ENCODE measurements at places on chromosomes 7 and 10.

GRCh38 chr10:78861529-78862327 lies 207.0 kb upstream of the ZMIZ1 start:
- DNase-seq: no peak

DNA sequence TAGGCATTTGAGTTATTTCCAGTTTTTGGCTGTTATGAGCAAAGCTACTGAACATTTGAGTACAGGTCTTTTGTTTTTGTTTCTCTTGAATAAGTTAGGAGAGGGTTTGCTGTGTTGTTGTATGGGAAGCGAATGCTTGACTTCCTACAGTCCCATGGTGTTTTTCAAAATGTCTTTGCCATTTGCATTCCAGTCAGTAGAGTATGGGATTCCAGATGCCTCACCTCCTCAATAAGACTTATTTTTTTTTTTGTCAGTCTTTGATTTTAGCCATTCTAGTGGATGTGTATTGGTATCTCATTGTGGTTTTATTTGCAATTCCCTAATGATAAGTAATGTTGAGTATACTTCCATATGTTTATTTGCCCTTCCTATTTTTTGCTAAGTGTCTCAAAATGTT lies 19.4 kb downstream of the CDK13 start:
- DNase-seq: no peak

DNA sequence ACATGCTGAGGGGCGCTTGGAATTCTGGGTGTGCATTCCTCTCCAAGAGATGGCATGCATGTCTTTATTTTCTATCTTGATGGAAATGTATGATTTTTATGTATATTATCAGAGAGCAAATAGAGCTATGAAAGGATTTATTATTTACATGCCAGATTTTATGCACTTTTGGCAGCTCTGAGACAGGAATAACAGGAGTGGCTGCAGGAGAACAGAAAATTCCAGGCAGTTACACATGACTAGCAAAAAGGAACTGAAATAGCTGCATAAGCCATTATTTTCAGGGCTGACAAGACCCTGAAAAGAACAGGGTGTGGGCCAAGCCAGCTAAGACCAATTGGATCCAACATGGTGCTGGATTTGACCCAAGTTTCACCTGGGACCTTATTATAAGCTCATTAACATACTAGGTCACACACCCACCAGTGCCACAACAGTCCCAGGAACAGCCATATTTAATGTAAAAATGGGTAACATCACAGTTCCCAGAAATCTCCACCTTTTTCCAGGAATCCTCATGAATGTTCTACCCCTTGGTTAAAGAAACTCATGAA lies 43.2 kb upstream of the ACSL5 start:
- DNase-seq: no peak

DNA sequence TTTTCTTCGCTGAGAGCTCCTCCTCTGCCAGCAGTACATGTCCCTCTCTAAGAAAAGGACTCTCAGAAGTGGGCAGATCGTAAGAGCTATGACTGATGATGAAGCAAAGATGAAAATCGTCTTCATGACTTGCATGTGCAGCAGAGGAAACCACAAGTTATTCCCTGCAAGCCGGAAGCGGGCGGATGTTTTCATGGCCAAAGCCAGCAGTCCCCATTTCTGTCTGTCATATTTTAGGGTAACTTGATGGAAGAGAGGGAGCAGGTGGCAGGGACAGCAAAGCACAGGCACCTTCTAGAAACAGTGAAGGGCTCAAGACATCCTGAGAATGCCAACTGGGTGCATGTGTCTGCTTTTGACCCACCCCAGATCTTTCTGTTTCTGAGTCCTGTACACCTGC lies 19.9 kb downstream of the KLF6 start:
- no peak for DNase-seq

DNA sequence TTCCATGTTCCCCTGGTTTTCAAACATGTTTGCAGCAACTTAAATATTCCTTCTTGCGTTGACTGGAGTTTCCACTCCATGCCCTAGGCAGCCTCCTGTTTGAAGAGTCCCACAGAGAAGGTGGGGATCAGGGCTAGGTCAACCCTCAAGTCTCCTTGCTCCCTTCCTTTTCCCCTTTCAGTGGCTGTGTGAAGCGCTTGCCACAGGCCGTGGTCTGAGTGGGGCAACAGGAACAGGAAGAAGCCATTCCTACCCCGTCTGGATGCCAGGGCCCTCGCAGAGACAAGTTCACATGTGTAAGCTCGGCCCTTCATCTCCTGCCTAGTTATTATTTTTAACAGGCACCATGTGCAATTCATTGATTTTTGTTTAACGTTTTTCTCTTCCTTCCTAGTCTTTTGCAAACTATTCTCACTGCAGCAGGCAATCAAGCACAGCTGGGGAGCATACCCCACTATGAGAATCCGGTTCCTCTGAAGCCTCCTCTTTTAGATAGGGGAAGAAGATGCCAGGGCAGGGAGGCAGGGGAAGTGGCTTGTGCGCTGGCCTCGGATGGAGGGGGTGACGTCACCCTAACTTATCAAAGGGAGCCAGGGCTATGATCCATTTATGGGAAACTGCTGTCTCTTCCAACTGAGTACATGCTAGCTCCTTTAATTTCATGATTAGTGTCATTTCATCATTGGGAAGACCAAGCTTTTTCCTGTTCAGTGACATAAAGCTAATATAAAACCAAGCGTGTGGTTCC lies 64.2 kb downstream of the PRLHR start:
- DNase-seq: no peak

DNA sequence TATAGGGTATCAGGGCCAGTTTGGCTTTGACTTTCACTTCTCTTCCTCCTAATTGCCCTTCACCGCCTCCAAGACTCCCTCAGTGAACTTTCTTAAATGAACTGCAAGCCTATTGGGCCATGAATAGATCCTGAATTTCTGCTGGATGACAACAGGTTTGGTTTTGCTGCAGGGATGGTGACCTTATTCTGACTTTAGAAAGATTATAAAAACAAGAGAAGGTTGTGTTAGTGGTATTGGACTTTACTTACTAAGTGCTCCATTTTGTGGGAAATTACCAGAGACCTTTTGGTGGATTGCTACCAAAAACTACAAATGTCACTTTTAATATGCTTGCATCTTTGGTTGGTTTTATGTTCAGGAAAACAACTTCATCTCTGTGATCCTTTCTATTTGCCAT lies 11.5 kb upstream of the LIPA start:
- no peak for DNase-seq

DNA sequence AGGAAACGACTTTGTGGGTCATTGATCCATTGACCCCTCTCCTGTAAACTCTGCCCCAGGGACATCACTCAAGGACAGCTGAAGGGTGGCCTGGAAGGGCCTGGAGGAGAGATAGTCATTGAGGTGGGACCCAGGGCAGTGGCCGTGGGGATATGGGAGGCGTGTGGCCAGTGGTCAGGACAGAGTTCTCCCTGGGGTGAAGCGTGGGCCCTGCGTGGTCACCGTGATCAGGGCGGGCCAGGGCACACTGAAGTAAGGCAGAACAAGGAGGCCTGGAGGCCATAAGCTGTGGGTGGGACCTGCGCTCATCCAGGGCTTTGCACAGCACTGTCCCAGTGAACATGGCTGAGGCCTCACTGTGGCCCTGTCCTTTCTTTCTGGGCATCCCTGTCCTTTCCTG lies 177.9 kb downstream of the ZNF248 start:
- no peak for DNase-seq

GRCh38 chr10:44818701-44819127 lies 92.4 kb upstream of the TMEM72 start:
- DNase-seq: no peak

DNA sequence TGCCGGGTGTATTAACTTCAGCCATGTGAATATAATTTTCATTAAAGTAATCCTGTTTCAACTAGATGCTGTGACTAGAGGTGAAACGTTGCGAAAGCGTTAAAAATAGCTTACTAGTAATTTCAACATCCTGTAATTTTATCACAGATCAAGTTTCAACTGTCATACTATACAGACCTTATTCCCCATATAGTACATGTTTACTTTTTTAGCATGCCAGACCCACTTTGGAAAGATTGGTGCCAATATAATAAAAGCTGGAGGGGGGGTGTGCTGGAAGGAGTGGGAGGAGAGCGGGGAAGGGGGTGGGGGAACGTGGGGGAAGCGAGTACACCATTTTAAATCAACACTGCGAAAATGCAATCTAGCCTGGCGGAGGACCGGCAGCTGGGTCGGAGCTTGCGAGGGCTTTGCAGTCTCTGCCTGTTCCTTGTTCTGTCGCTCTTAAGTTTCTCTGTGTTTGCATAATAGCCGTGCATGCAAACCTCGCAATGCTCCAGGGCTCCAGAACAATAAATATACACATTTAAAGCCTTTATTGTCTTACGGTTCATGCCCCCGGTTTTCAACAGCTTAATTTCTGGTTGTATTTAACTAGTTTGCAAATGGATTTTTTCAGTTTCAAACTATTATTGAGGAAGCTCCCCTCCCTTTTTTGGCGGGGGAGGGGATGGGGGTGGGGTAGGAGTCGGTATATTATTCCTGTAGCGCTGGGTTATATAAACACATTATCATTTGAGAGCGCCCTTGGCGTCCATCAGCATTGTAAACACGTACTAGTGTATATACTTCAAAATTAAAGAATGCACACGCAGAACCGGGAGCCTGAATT lies 1.3 kb upstream of the ARID5B start:
- peak; percentile 49 for DNase-seq

Data from hippocampal formation (tissue), 2 donors.